ENCODE measurements at places on chromosomes 16 and 17.

DNA sequence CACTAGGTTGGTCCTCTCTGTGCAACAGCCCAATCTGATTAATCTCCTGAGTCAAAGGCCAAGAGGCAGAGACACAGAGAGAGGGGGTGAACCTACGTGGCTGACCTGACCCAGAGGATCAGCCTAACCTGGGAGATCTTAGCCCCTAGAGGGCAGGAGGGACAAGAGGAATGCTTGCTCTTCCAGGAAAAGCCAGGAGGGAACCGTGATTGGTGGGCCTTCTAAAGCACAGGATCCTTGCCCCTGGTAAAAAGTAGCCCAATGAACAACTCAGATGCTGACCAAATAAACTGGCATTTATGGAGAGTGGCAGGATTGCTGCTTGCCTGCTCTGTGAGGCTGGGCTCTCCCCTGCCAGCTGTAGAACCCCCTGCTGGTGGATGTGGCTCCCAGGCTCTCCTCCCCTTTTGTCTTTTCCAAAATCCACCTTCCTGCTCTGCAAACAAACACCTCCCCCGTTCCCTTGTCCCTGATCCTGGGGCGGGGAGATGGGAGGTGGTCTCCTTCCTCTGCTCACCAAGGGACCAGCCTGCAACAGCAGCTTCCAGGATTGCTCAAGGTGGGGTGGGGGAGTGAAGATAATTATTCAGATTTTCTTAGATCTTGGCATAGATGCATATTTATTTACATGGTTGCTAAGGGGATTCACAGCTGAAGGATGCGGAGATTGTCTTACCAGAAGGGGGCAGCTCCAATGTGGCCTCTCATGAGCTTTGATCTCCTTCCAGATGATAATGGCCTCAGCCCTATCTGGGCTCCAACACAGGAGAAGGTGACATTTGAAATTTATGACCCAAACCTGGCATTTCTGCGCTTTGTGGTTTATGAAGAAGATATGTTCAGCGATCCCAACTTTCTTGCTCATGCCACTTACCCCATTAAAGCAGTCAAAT lies 71.9 kb downstream of the SDR42E1 start:
- DNase-seq, result no peak

GRCh38 chr16:81500833-81501521 lies 56.4 kb downstream of the CMIP start:
- DNase-seq, result no peak

DNA sequence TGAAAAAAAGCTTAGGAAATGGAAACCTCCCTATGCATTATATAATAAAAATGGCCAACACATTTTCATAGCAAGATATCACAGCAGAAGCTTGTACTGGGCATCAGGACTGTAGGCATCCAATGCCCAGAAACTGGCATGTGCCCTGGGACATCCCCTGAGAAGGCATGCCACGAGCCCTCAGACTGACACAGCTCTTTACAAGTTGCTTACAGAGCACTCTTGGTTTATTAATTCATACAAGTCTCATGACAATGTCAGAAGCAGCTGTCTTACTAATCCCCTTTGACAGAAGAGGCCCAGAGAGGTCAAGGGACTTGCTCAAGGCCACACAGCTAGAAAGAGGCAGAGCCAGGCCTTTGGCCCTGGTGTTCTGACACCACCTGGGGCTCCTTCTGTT lies 5.6 kb upstream of the CCL2 start:
- no peak for DNase-seq

GRCh38 chr16:79634298-79634697 lies 33.8 kb upstream of the MAF start:
- no peak for DNase-seq

DNA sequence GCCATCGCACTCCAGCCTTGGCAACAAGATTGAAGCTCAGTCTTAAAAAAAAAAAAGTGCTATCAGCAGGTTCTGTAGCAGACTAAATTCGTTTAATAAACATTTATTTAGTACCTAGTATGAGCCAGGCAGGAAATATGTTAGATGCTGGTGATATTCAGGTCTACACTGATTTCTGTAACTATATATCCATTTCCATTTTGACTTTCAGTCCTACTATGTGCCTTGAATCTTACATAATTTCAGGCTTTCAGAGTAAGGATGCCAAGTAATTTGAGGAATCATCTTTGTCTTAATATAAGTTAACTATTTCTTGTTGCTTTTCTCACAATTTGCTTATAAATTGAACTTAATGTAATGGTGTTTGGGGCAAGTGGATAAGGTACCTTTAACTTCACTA lies 46.2 kb downstream of the CDK12 start:
- DNase-seq, result no peak
